ENCODE measurements at places on chromosomes 6 and 20. TPM values are rescaled to one million over a fixed set of nuclear protein-coding genes. Genes with fewer than 3 reads are reported as not detected.

Gene GPR31
- polyA plus RNA-seq = not detected

Gene C20orf202
- polyA plus RNA-seq = 0.62 TPM

Gene GLP1R
- not detected for polyA plus RNA-seq

Gene TRPC4AP
- 93.0 TPM for polyA plus RNA-seq

Gene RBPJL
- not detected for polyA plus RNA-seq

Gene LRRC73
- 4.7 TPM for polyA plus RNA-seq

Gene SLC22A7
- polyA plus RNA-seq = 2.4 TPM

Gene IL20RA
- polyA plus RNA-seq = not detected

Gene NRSN1
- polyA plus RNA-seq = 24.5 TPM

Gene EGFL8
- 22.4 TPM for polyA plus RNA-seq

Gene SENP6
- polyA plus RNA-seq = 115 TPM

Gene ADGRF4
- not detected for polyA plus RNA-seq

Gene LY6G6D
- not detected for polyA plus RNA-seq

Gene GNAS-AS1
- polyA plus RNA-seq = 0.64 TPM

Gene GABRR1
- 0.36 TPM for polyA plus RNA-seq

Gene DLL1
- polyA plus RNA-seq = 24.6 TPM

Gene POPDC3
- polyA plus RNA-seq = not detected

Gene PCSK2
- polyA plus RNA-seq = 29.8 TPM

Gene TRIM40
- polyA plus RNA-seq = not detected

Gene CLVS2
- polyA plus RNA-seq = 12.9 TPM

Gene DEFB125
- polyA plus RNA-seq = not detected

Gene ROMO1
- 514 TPM for polyA plus RNA-seq

Gene AIF1
- polyA plus RNA-seq = not detected

Gene ENPP5
- 1.2 TPM for polyA plus RNA-seq

Gene FABP7
- polyA plus RNA-seq = 27.7 TPM

Gene TINAG
- not detected for polyA plus RNA-seq

Gene PNPLA1
- 0.26 TPM for polyA plus RNA-seq

Gene ADGRF5
- polyA plus RNA-seq = not detected

Gene TPX2
- 2.1 TPM for polyA plus RNA-seq

Gene SLC22A3
- not detected for polyA plus RNA-seq

Gene GSTA3
- not detected for polyA plus RNA-seq

Gene GMNN
- 13.8 TPM for polyA plus RNA-seq

Gene MAP7
- 5.1 TPM for polyA plus RNA-seq

Gene NOX3
- polyA plus RNA-seq = 0.11 TPM

Gene SSTR4
- polyA plus RNA-seq = not detected

Gene HLA-DMB
- polyA plus RNA-seq = 4.5 TPM

Gene HLA-DQA1
- not detected for polyA plus RNA-seq

Gene THBS2
- 1.0 TPM for polyA plus RNA-seq

Gene KLHDC3
- 232 TPM for polyA plus RNA-seq

Gene POM121L2
- polyA plus RNA-seq = not detected

Gene BICRAL
- 8.2 TPM for polyA plus RNA-seq

Gene PARD6B
- 5.9 TPM for polyA plus RNA-seq

Gene SGK2
- polyA plus RNA-seq = 0.81 TPM

Gene PRDM13
- polyA plus RNA-seq = not detected

Gene MUCL3
- not detected for polyA plus RNA-seq

Gene LAMA4
- 0.69 TPM for polyA plus RNA-seq

Gene SLCO4A1
- 3.5 TPM for polyA plus RNA-seq

Gene OXT
- not detected for polyA plus RNA-seq

Gene HLA-DMA
- 5.8 TPM for polyA plus RNA-seq

Gene HLA-DOA
- not detected for polyA plus RNA-seq

Gene DEFB110
- polyA plus RNA-seq = not detected

Gene BCAS1
- polyA plus RNA-seq = not detected

Gene LSM14B
- 207 TPM for polyA plus RNA-seq

Gene CLPSL1
- polyA plus RNA-seq = not detected

Gene SEMG1
- not detected for polyA plus RNA-seq

Gene BHLHE23
- not detected for polyA plus RNA-seq

Gene COL20A1
- 0.46 TPM for polyA plus RNA-seq

Gene CDC5L
- 28.9 TPM for polyA plus RNA-seq

Gene MAP3K7
- polyA plus RNA-seq = 66.1 TPM

Gene MYCT1
- not detected for polyA plus RNA-seq
